Smooth muscle cell of the brain vasculature (primary cell): ENCODE measurements at places on chromosomes 3 and 15.
A peak's percentile ranks its signal among the peaks of the same experiment; 100 is the strongest.

DNA sequence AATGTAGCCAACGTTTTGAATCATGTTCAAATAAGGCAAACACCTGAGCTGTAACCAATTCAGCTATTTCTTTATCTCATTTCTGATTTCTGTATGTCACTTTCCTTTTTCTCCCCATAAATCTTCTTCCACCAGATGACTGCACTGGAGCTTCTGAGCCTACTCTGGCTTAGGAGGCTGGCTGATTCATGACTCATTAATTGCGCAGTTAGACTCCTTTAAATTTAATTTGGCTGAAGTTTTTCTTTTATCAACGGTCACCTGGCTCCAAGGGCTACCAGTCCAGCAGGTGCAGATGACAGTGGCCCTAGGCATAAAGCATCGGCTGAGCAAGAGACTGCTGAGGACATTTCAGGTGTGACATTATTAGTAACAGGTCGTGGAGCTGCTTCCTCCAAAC, 39.6 kb upstream of the ITGA11 start:
- no peak for DNase-seq

DNA sequence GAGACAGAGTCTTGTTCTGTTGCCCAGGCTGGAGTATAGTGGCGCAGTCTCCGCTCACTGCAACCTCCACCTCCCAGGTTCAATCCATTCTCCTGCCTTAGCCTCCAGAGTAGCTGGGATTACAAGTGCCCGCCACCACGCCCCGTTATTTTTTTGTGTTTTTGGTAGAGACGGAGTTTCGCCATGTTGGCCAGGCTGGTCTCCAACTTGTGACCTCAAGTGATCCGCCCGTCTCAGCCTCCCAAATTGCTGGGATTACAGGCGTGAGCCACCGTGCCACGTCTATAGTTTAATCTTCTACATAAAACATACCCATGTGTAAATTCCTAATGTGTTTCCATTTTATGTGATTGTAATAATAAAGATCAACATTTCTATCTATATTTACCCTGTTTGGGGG, 1.7 kb downstream of the GALK2 start:
- no peak for DNase-seq

- DNase-seq, result no peak
These were observed 80.1 kb downstream of the MYO1E start for GRCh38 chr15:59292442-59293151.

DNA sequence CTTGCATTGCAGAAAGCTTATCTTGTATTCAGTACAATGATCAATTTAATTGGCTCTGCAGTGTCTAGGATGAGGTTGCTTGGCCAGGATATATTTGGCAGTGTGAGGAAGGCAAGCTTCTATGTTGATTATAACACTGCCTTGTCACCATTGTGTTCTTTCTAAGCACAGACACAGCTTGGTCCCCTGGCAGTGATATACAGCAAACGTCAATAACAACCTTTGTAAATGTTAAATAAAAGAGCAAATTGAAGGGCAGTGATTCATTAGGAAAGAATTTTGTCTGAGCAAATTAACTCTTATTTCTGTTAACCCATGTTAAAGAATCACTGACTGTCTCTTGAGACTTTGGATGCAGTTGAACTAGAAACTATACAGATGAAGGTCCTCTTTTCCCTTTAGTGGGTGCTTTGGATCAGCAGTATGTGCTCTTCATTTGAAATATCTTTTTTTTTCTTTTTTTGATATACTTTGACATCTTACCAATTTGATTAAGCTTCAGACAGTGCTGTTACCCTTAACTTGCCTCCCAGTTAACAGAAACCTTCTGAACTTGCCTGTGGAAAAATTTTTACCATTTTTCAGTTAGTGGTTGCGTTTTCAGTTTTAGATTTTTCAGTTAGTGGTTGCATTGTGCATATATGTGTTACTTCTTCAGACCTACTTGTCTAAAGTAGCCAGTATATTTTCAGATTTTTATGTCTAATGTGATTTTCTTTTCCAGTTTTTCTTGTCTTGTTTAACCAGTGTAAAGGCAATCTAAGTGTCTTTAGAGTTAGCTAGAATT, 199.8 kb downstream of the TCF12 start:
- no peak for DNase-seq

- DNase-seq, result no peak
These were observed 41.8 kb downstream of the PRR23E start for GRCh38 chr3:127234778-127235177.

DNA sequence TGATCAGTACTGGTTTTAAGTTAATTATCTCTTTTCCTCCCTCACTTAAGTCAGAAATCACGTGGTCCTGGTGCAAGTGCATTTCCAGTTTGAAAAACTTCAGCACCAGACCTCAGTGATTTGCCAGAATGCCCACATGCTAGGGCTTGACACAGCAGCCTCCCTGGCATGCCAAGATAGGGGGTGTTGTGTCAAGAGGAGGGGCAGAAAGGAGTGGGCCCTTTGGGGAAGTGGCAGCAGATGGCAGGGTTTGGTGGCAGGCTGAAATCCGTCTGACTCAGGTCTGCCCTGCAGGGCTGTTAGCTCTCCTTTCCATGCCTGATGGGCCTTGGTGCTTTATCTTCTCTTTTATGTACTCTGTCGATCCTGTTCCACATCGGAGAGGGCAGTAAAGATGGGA, 23.4 kb downstream of the PXK start:
- DNase-seq, result no peak

DNA sequence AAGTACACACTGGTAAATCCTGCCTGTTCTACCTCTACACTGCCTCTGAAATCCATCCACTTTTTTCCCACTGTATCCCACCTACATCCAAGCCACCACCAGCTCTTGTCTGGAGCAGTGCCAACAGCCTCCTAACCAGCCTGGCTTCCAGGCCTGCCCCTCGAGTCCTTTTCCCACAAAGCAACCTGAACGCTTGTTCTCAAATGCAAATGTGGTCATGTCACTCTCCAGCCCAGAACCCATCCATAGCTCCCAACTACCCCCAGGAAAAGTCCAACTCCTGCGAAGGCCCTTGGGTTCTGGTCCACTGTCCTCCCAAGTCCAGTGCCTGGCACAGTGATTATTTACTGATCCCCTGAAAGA, 83.8 kb downstream of the SEMA5B start:
- DNase-seq, result no peak

DNA sequence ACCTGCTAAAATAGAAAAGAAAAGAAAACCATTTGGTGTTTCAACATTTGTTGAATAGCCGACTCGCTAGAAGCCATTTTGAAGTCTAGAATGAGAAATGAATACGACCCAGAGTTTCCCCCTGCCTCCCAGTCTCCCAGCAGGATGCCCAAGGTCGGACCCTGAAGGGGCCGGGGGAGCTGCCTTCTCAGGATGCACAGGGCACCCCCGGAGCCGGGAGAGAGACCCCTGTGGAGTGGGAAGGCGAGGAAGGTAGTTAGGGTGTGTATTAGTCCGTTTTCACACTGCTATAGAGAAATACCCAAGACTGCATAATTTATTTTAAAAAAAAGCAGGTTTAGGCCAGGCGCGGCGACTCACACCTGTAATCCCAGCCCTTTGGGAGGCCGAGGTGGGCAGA, 44.7 kb downstream of the NIPA2 start:
- no peak for DNase-seq

GRCh38 chr15:90986790-90987507, 7.4 kb downstream of the PRC1 start:
- no peak for DNase-seq

- DNase-seq, result peak; percentile 44
These were observed 20.3 kb downstream of the FAM98B start for GRCh38 chr15:38474155-38474757.

DNA sequence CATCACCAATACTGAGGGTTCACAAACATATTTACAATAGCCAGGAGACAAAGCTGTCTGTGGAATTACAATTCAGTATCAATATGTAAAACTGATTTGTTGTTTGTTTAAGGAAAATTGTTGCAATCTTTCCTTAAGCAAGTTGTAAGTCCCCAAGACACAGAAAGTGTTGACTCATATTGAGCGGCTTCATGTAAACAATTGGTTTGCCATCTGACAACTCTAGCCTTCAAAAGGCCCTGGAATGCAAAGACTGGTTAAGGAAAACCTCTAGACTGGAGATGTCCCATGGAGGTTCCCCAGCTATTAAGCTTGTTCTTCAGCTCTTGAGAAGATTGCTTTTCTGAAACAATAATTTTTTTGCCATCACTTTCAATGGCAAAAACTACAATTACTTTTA, 283.7 kb upstream of the PROK2 start:
- no peak for DNase-seq

DNA sequence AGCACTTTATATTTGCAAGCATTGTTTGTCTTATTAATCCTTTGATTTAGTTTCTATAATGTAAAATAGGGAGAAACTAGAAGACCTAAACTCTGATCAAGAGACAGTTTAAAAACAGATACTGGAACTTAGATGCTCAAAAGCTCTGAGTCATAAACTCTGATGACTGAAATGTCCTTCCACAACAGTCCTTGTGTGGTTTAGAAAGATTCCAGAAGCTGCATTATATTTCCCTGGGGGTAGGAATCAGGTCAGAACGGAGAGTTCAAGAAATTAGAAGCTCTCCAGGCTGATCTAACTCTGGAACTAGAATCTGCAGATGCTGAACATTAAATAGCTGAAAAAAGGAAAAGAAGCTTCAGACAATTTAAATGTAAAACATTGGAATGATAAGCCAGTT, 18.3 kb upstream of the ONECUT1 start:
- no peak for DNase-seq

DNA sequence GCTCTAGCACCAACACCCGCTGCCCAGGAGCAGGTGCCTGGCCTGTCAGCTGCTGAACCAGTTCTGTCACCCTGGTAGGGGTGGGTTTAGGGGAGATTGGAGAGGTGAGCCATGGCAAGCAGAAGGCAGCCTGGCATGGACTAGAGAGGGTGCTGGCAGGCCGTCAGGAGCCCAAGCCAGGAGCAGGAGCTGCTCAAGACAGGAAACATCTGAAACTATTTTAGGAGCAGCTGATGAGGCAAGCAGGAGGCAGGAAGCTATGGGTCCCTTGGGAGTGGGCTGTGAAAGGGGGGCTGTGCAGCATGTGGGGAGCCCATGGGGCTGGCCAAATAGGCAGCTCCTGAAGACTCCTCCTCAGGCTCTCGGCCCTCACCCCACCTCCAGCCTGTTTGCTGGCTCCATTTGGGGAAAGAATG, 2.3 kb downstream of the INKA1 start:
- peak; percentile 37 for DNase-seq

GRCh38 chr3:111737047-111737705, 121.9 kb upstream of the PHLDB2 start:
- DNase-seq, result no peak

GRCh38 chr15:100690032-100690794, 87.8 kb downstream of the ASB7 start:
- no peak for DNase-seq

DNA sequence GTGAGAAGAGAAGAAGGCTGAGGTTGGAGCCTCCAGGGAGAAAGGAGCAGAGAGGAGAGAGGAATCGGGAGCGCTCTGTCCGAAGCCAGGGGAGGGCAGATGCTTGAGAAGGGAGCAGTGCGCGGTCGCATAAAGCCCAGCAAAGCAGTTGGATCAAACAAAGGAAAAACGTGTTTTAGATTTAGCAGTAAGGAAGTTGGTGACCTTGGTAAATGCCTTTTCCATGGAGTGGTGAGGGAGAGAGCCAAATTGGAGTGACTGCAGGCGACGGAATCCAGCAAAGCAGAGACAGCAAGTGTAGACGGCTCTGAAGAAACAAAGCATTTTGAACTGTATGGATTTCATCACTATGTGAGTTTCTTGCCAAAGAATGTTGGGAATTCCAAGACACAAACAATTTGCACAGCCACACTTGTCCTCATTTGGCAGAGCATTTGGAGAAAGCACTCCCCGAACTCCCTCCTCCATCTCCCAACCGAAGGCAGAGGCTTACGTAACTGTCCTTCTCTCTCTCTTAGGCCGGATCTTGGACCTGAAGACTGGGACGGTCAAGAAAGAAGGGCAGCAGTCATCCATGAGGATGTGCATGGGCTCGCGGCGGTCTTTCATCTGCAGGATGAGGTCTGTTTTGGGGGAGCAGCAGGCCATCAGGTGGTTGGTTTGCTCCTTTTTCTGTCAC, 103.6 kb downstream of the ARNT2 start:
- no peak for DNase-seq

GRCh38 chr3:142857056-142857455, 31.8 kb downstream of the PCOLCE2 start:
- DNase-seq, result no peak

GRCh38 chr3:4448187-4448586, 18.9 kb downstream of the SUMF1 start:
- DNase-seq, result no peak

- DNase-seq, result no peak
These were observed 49.5 kb downstream of the CEP63 start for GRCh38 chr3:134535186-134535970.

GRCh38 chr3:119331661-119332060, 37.5 kb downstream of the ARHGAP31 start:
- no peak for DNase-seq
